ENCODE measurements at places on chromosomes 1 and 21.
A peak's percentile ranks its signal among the peaks of the same experiment; 100 is the strongest.

DNA sequence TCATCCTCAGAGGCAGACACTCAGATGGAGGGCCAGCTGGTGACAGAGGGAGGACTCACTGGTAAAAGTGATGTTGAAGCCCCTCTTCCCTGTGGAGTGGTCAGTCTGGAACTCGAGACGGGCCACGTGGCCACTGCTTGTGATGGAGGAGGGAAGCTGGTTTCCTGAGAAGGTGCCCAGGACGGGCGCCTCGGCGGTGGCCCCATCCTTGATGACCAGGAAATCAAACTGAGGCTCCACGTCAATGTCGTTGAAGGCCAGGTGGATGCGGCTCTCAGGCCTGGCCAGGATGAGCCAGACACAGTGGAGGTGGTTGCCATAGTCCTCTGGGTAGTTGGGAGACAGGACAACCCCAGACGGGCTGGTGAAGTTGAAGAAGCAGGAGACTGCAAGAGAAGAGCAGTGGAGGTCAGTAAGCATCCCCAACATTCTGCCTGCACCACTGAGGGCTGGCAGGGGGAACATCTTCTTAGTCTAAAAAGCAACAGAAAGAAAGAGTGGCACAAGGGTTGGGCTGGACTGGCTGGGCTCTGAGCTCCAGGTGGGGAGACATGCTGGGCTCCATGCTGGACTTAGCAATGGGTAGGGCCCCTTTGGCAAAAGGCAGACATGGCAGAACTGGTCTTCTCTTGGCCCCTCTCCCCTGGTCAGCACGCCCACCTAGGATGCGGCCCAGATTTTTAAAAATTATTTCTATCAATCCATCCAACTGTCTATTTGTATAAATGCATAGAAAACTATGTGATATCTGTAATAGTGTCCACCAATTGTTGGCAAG, 120.5 kb upstream of the HMGB4 start:
- DNase-seq = no peak

DNA sequence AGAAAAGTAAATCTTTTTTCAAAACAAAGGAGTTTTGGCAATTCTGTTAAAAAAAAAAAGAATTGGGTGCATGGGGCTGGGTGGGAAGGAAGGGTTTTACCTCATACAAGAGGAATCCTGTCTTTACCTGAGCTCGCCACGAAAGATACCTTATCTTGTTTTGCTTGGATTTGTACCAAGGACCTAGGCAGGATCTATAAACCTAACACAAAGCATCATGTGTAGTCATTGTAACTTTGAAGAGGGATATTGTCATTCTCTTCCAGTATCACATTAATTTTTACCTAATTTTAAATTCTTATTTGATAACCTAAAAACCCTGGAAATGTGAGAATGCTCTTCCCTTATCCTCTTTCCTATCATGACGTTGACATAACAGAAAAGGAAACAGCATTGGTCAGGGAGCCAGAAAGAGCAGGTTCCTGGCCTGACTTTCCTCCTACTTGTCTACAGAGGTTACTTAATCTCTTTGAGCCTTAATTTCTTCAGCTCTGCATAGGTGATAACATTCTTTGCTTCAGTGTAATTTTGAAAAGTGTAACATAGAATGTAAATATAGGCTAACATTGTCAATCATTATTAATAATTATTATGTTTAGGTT, 4.0 kb upstream of the LAMC1 start:
- no peak for DNase-seq

DNA sequence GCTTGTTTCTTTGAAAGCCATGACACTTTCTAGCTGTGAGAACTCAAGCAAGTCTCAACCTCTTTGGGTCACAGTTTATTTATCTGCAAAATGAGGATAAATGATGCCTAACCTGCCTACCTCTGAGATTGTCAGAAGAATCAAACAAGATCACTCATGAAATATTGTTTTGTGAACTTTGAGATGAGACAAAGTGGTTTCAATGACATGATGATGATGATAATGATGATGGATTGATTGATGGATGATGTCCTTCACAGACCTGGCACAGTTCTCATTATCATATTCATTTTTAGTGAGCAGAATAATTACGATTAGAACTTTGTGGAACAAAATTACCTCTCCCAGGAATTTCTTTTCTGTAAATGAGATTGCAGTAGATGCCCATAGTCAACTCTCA, 129.2 kb downstream of the HHIPL2 start:
- DNase-seq = no peak

- DNase-seq = no peak
Observed at GRCh38 chr1:66739401-66740157, 12.7 kb upstream of the DYNLT5 start.

- no peak for DNase-seq
Observed at GRCh38 chr1:179743679-179744400, 749 bp downstream of the FAM163A start.

GRCh38 chr1:86788300-86789206, 84.2 kb downstream of the SH3GLB1 start:
- DNase-seq = no peak

GRCh38 chr1:24364975-24365678, 46.0 kb downstream of the GRHL3 start:
- DNase-seq = peak; percentile 41

- peak; percentile 32 for DNase-seq
Observed at GRCh38 chr1:67618285-67619018, 66.5 kb upstream of the GADD45A start.
